ENCODE measurements at places on chromosomes 11 and 22.

- no peak for DNase-seq
Observed at GRCh38 chr11:22349491-22349890, 11.3 kb downstream of the SLC17A6 start.

DNA sequence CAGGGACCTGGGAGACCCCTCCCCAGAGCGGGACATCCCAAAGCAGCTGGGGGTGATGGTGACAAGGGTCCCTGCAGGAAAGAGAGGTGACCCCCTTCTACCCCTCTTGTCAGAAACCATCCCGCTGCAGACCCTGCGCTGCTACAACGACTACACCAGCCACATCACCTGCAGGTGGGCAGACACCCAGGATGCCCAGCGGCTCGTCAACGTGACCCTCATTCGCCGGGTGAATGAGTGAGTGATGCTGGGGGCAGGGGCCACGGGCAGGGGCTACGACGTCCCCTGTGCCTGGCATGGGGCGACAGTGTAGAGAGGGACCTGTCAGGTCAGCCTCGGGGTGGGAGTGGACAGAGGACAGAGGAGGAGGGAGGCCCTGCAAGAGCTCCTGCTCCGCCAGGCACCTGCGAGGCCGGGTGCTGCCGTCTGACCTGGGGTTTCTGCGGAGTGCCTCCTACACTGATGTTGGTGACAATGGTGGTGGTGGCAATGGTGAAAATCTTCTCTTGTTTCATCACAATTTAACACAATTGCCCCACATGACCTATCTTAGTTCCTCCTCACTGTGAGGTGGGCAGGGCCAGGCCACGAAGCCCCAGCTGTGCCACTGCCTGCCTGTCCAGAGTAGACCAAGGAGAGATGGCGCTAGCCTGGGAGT lies 9.8 kb downstream of the CSF2RB start:
- DNase-seq, result no peak

- no peak for DNase-seq
Observed at GRCh38 chr11:103970701-103971249, 65.7 kb upstream of the DDI1 start.

GRCh38 chr11:12099132-12099873 lies 11.1 kb upstream of the MICAL2 start:
- no peak for DNase-seq

DNA sequence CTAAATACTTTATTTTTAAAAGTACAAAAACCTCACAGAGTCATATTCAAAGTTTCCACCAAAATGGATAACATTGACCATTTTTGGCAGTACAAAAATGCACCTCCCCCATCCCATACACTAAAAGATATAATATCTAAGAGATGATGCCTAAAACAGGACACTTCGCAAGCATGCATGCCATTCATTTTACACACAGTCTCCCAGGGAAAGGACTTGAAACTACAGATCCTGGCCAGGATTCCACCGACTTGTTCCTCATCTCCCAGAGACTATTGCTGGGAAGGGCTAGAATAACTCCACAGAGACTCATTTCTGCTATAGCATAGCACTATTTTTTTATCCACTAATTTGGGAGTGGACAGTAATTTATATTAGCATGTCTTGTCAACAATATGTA lies 81.7 kb downstream of the MTNR1B start:
- no peak for DNase-seq

DNA sequence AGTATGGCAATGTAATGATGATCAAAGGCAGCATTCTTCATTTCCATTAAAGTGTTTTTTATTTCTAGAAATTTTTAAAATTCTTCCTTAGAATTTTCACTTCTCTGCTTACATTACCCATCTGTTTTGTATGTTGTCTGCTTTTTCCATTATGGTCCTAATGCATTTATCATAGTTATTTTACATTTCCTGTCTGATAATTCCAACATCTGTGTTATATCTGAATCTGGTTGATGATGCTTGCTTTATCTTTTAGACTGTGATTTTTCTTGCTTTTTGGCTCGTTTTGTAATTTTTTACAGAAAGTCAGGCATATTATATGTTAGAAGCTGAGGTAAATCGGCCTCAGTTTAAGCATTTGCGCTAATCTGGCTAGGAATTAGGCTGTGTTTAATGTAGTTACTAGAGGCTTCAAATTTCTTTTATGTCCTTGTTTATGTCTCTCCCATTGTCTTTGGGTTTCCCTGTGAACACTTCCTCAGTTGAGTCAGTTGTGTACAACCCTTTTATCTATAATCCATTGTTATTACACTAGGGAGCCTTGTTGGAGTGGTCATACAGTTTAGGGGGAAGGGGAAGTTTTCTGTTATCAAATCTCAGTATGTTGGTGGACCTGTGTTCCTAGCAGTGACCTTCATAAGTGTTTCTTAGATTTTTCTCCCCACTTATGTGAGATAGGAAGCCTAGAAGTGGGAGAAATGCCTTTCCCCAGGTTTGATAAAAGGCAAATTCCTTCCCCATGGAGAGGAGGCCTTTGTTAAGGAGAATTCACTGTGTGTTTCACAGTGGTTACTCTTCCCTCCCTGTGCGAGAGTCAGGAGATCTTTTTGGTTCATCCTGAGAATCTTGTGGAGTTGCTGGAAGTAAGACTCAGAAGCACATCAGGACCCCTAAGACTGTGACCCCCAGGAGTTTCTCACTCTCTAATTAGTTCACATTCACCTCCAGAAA lies 437.5 kb downstream of the INSC start:
- no peak for DNase-seq

DNA sequence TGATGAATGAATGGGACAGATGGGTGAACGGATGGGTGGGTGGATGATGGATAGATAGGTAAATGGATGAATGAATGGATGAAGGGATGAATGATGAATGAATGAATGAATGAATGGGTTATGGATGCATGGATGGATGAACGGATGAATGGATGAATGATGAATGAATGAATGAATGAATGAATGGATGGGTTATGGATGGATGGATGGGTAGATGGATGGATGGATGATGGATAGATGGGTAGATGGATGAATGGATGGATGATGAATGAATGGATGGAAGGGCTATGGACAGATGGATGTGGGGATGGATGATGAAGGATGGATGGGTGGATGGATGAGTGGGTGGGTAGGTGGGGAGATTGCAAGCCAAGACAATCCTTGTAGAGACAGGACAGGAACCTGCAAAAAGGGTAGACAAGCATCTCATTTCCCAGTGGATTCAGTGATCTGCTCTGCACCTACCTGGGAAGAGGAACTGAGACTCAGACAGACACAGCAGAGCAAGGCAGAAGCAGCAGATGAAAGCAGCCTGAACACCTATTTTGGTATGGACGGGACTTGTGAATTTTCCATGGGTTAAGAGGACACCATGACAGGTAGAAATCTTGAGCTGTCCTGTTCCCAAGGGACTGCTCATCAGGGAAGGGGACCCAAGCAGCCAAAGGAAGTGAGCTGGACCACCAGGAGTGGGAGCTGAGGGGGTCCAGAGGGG lies 68.0 kb downstream of the EFCAB6 start:
- DNase-seq, result no peak

GRCh38 chr22:46754110-46754799 lies 8.2 kb upstream of the TBC1D22A start:
- no peak for DNase-seq

DNA sequence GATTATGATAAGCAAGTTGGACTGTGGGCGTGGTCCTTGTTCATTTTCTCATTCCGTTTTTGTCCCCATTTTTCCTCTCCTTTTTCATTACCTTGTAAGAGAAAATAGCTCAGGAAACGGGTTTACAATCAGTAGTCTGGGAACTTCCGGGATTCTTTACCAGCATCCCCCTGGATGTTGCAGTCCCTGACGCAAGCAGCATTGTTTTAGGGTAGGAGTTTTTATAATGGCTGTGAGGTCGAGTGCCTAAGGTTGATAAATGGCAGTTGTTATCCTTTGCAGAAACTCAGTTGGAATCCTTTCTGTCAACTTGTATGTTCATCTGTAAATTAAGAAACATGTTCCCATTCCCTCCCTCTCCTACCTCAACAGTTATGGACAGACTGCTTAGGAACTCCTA lies 68.3 kb downstream of the ARHGEF12 start:
- no peak for DNase-seq

DNA sequence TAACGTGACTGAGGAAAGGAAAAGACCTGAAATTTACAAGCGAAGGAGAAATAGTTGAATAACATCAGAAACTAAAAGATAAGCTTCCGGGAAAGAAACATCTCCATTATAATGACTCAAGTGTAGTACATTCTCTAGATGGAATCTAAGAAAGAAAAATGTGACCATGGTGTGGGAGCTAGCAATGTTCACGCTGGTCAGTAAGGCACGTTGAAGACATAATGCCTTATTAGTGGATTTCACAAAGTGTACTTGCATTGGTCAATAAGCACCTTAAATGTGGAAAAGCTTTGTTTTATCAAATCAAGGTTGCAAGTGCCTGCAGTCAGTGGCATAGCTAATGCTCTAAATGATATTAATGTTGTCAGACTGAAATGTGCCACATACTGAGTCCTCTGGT lies 2.8 kb upstream of the LARGE1 start:
- no peak for DNase-seq

- DNase-seq, result no peak
Observed at GRCh38 chr22:35154937-35155387, 89.0 kb downstream of the ISX start.

GRCh38 chr11:19168090-19168489 lies 33.7 kb downstream of the CSRP3 start:
- DNase-seq, result no peak

DNA sequence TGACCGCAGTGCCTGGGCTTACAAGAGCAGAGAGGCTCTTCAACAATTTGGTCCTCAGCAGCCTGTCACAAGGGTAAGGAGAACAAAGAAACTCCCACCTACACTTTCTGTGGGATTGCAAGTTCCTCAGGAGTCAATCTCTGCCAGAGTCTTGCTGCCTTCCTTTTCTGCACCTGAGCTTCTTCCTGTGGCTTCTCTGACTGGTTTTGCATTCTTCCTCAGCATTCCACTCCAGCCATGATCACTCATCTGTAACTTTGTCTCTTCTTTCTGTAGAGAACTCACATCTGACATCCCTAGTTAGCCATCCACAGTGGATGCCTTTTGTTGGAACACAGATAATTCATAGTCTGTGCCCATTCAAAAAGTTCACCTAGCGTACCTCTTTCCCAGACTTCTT lies 14.2 kb upstream of the OR6A2 start:
- no peak for DNase-seq

GRCh38 chr11:13965337-13965736 lies 2.8 kb downstream of the SPON1 start:
- DNase-seq, result no peak

DNA sequence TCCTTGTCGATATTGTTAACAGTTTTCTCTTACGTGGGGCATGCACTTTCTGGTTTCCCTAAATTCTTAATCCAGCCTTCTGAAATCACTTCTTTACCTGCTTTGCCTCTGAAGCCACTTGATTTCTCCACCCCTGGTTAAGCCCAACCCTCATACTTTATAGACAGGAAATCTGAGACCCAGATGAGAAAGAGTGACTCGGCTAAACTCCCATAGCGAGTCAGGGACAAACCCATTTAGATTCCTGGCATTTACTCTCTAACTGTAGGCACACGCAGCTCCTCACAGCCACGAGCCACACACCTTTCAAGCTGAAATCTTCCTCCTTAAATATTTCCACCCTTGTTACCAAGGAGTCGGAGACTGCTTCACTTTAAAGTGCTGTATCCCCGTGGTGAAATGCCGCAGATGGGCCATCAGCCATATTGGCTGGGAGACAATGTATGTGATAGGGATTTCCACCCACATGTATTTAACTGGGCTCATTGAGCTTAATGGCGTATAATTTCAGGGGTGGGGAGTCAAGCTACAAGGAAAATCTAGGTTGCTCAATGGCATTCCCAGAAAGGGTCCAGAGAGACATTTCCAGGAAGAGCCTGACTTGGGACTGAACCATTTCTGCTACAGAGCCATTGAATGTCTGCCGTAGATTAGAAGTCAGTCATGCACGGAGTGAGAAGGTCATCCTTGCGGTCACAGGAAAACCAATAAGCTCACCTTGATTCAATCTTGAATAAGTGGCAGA lies 49.9 kb upstream of the GRK3 start:
- DNase-seq, result no peak

DNA sequence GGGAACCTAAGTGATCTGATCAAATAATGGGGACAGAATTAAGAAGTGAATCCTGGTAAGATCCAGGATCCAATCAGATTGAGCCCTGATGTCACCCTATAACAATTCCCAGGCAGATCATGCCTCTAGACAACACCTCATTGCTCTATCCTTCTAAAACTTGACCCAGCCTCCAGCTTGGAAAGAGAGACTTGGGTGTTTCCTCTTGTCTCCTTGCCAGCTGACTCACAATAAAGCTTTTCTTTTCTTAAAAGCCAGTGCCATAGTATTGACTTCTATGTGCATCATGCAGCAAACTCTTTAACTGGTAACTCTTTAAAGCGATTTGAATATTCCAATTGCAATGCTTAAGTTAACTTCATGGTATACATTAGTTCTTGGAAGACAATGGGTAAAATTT lies 109.6 kb upstream of the CHORDC1 start:
- no peak for DNase-seq

DNA sequence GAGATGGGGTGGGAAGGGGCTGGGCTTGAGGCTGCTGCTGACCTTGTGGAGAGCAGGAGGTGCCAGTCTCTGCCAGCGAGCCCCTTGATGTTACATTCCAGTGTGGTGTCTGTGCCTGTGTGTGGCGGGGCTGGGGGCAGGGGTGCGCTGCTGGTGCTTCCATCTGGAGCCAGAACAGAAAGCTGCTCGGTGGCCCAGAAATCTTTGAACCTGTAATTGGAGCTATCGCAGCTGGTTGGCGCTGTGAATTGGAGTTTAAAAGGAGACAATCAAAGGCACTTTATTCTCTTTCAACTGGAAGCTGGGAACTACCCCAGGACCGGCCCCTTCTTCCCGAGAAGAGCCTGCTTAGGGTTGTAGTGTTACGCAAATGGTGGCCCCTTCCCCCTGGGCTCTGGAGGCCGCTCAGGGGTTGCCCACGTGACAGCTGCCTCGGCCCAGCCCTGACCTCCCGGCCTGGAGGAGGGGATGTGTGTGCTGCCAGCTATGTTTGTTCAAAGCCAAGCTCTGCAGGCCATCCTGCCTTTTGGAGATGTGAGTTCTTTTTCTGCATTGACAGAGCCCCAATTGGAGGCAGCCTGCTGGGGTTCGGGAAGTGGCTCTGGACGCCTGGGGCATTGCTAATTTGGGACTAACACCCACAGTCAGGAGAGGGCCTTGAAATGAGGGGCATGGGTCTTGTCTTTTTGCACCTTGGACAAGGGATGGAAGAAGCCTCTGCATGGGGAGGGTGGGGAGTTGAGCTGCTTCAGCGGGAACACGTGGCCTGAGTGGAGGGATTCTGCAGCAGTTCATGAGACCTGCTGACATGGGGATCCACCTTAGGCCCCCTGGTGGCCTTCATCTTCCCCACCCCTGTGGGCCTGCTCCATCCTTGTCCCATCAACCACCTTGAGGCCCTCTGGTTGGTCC lies 14.0 kb upstream of the ARSA start:
- no peak for DNase-seq

- DNase-seq, result no peak
Observed at GRCh38 chr11:74204701-74205100, 33.6 kb downstream of the PPME1 start.
